ENCODE measurements at places on chromosomes 3 and 15.

DNA sequence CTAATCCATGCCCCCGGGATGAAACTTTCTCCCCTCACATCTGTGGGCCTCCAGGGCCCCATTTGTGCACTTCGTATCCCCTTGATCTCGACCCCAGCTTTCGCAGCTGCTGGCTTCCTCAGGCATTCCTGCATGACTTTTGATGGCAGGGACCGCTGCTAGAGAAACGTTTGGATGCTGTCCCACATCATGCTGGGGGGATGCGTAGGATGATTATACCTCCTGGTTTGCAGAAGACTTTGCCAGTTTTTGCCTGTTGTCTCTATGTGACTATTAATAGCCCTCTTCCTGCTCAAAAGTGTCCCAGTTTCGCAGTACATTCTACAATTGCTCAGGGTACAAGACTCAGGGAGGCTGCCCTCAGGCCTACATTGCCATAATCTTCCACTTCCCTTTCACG is 10.4 kb upstream of the KCNAB1 start:
- no peak for DNase-seq
- no peak overlapping the region for H3K4me3 ChIP-seq

- no peak overlapping the region for H3K4me3 ChIP-seq
- H3K27me3 ChIP-seq, result no peaks in the 10 kb centered on the region
- no peak for DNase-seq
These were observed 129.3 kb downstream of the TMEM108 start for GRCh38 chr3:133167340-133168024.

DNA sequence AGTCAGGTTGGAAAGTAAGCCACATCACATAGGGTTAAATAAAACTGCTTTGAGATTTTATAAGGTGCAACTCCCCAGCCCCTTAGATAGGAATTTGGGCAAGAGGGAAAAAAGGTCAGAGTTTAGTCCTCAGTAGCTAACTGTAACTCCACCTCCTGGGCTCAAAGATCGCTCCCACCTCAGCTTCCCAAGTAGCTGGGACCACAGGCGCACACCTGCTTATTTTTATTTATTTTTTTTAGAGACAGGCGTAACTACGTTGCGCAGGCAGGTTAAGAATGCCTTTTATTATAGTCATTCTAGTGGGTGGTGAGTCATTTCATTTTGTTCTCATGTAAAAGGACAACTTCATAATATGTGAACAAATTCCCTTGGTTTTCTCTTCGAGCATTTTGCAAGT is 14.7 kb downstream of the TM2D3 start:
- H3K27me3 ChIP-seq, result no peaks in the 10 kb centered on the region
- no peak overlapping the region for H3K4me3 ChIP-seq
- no peak overlapping the region for H3K27ac ChIP-seq
- H3K4me1 ChIP-seq, result peaks cover 4% of the 10 kb centered on the region

DNA sequence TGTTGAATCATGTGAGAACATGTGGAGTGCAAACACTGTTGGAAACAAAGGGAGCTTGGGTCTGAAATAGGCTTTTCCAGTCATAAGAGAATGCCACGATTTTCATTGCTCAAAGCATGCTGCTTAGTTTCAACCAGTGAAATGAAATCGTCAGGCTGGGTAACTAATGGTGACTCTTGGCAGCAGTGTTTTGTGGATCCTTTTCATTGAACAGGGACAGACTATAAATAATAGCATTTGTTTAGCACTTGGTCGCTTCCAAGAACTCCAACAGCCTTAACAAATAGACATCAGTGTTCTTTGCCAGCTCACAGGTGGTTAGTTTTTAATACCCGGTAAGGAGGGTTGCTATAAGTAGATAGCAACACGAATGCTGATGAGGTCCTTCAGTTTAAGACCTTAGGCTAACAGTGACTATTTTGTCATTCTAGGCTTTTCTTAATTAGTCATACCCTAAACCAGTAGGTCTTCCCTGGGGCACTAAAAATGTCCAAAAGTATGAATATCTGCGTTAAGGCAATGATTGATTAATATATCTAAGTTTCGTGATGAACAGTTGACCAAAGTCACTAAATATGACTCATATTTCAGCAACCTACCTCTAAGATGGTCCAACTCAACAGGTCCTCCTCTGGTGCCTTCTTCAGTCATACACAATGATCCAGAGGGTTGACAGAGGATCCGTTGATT is 15.8 kb downstream of the TP63 start:
- no peaks in the 10 kb centered on the region for H3K36me3 ChIP-seq
- no peak overlapping the region for H3K4me3 ChIP-seq
- no peak overlapping the region for H3K27ac ChIP-seq
- H3K27me3 ChIP-seq, result no peaks in the 10 kb centered on the region

- peaks cover 4% of the 10 kb centered on the region for H3K4me1 ChIP-seq
- DNase-seq, result no peak
- H3K27me3 ChIP-seq, result no peaks in the 10 kb centered on the region
- no peaks in the 10 kb centered on the region for H3K36me3 ChIP-seq
These were observed 31.0 kb upstream of the THBS1 start for GRCh38 chr15:39549912-39550311.

Measured in hepatocyte (in vitro differentiated cells).